ENCODE measurements at places on chromosomes 6 and 20.

GRCh38 chr6:166369782-166370181 lies 13.0 kb downstream of the MPC1 start:
- no peak for DNase-seq

DNA sequence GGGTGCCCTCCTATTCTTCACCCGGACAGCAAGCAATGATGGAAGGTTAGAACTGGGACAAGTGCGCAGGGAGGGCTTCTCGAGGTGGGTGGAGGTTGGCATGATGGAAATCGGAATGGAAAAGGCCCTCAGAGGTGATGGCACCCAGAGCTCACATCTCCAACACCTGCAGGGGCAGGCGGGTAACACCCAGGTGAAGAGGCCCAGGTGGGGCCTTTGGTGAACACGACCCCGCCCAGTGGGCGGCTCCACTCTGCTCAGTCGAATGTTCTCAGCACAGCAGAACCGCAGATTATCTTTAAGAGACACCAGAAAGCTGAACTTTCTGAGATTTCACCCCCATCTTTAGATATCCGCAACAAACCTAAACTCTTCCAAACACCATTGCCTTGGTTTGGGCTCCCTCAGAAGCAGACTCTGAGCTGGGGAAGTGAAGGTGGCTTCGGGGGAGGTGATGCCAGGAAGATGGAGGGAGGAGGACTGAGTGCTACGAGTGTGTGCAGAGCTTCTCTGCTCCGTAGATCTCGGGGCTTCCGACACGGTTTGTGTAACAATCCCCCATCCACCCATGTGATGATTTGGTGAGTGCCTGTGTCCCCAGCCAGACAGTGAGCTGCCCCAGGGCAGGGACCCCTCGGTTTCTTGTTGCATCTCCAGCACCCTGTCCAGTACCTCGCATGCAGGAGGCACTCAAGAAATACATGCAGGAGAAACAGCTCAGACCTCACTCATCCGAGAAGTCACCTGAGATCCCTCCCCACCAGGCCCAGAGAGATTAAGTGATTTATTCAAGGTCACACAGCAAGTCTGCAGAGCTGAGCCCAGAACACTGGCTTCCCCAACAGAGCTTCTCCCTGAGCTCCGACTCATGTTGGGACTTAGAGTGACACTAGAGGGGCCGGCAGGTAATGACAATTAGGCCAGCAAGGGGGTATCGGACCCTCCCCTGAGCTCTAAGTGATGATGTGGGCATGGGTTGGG lies 45.4 kb downstream of the BPIFB1 start:
- DNase-seq, result no peak

GRCh38 chr6:111626441-111626840 lies 20.8 kb upstream of the TRAF3IP2 start:
- DNase-seq, result no peak

- no peak for DNase-seq
These were observed 246.2 kb downstream of the HACE1 start for GRCh38 chr6:104613416-104614001.

DNA sequence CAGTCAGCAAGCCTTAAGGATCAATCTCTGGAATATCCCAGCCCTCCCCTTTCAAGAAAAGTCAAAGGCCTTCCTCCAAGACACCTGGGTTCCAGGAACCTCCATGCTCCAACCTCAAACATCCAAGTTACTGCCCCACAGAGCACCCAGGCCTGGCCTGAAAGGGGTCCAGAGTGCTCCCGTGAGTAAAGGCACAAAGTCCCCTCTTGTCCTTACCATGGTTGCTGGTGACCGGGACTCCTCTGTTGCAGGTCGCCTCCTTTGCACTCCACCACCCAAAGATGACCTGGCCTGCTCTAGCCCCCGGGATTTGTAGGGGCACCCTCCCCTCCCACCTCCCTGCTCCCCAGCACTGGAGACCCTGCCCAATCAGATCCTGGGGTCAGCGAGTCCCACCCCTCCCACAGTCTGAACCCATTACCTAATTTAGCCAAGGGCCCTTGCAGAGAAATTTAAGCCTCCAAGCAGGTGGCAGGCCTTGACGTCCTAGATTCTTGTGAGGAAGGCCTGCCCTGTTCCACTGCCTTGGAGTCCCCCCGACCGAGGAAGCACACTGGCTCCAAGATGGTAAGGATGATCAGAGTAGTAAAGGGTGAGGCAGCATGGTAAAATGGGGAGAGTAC lies at the start of gene TNNC2:
Gene TNNC2 (minus strand): TSS at position 283 of the 623 bp plus-strand sequence. CDS start 64 bp downstream, at position 219.
- no peak for DNase-seq

GRCh38 chr6:54971825-54972224 lies 125.3 kb downstream of the FAM83B start:
- DNase-seq, result no peak

GRCh38 chr6:31693535-31693934 lies 9.6 kb downstream of the ABHD16A start:
- DNase-seq, result no peak

GRCh38 chr6:11324453-11325015 lies 92.1 kb upstream of the NEDD9 start:
- no peak for DNase-seq

DNA sequence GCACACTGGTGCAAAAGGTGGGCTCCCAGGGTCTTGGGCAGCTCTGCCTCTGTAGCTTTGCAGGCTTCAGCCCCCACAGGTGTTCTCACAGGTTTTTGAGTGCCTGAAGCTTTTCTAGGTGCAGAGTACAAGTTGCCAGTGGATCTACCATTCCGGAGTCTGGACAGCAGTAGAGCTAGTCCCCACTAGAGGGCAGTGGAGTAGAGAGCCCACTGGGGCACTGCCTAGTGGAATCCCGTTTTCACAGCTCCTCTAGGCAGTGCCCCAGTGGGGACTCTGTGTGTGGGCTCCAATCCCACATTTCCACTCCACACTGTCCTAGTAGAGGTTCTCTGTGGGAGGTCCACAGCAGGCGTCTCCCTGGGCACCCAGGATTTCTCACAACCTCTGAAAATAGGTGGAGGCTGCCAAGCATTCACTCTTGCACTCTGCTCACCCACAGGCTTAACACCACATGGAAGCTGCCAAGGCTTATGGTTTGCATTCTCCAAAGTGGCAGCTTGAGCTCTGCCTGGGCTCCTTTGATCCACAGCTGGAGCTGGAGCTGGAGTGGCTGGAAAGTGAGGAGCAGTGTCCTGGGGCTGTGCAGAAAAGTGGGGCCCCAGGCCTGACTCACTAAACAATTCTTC lies 86.3 kb upstream of the PROKR2 start:
- DNase-seq, result no peak

DNA sequence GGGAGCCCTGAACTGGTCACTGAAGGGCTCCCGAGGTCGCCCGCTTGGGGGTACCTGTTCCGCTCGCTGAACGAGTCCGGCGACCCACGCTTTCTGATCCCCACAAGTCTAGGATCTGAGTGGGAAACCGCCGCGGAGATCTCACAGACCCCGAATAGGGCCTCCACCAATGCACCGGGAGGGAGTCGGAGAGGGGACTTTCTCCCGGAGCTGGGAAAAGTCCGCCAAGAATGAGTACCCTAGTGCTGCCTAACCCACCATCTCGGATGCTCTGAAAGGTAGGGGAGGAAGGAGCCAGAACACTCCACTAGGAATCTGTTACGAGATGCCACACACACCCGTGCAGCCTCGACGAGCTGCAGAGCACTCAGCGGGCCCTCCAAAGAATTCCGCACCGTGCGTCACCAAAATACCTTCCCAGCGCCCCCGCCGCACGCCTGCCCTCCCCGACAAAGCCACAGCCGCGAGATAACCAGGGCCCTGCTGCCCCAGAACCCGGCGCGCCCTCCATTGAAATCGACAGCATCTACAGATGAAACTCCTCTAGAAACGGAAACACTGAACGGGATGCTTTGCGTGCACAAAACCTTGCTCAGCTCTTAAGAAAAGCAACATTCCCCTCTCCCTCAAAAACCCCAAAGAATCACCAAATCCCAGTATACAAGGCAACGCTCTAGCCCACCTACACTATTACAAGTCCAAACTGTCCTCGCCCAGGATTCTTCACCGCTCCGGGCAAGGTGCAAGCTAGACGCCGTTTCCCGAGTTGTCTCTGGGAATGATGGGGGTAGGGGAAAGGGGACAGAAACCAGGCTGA lies 686 bp downstream of the COL12A1 start:
- no peak for DNase-seq

GRCh38 chr6:135667691-135668455 lies 170.3 kb upstream of the AHI1 start:
- DNase-seq, result no peak

- no peak for DNase-seq
These were observed 138.5 kb downstream of the UST start for GRCh38 chr6:148885136-148885865.

- DNase-seq, result no peak
These were observed 136.7 kb upstream of the RALGAPA2 start for GRCh38 chr20:20849161-20849560.

- no peak for DNase-seq
These were observed 41.3 kb downstream of the SYNJ2 start for GRCh38 chr6:158022749-158023596.

DNA sequence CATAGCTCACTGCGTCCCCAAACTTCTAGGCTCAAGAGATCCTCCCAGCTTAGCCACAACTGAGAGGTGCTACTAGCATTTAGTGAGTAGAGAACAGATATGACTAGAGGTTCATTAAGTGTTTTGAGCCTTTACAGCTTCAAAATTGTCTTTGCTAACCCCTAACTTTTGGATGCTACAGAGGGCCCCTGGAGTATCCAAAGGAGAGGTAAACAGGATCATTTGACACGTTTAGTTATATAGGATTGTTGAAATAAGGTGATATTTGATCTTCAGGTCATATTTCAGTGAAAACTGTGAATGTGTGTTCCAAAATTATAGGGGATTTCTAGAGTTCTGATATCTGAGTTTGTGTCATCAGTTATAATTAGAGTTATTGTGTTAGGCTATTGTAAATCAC lies 19.2 kb upstream of the HFE start:
- DNase-seq, result no peak

- DNase-seq, result no peak
These were observed 772.8 kb upstream of the MAN1A1 start for GRCh38 chr6:120122401-120122800.

- no peak for DNase-seq
These were observed 44.5 kb downstream of the SLC52A3 start for GRCh38 chr20:723756-724155.

- peak; percentile 1 for DNase-seq
These were observed 240.9 kb downstream of the PHACTR1 start for GRCh38 chr6:12957321-12958051.

DNA sequence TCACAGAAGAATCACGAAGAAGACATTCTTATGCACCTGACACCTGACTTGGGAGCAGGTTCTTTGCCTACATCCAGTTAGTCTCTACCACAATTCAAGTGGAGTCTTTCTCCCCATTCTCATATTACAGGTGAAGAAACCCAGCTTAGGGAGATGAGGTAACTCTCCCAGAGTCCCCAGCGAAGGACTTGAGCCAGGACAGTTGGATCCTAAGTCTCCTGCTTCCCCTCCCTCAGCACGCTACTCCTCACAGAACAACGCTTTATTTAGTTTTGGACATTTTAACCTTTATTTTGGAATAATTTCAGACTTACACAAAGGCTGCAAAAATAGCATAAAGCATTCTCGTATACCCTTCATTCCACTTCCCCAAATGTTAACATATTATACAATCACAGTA lies 824 bp upstream of the CSTL1 start:
- no peak for DNase-seq

- no peak for DNase-seq
These were observed 195.2 kb downstream of the CENPW start for GRCh38 chr6:126535138-126535537.

DNA sequence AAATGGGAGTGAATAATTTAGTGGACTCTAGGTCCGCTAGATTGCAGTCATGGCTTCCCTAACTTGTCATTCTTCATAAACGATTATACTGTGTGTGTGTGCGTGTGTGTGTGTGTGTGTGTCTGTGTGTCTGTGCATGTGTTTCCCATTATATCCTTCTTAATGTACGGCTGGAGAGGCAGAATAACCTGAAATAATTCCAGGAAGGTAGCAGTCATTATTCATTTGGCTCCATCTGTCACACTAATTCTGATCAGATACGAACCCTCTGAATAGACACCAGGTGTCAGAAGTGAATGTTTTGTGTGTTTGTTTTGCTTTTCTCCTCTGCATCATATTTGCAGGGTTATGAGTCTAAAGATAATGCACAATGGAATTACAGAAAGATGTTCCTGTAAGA lies 372.9 kb downstream of the DOK5 start:
- no peak for DNase-seq

GRCh38 chr20:50038574-50038991 lies 55.8 kb downstream of the SNAI1 start:
- DNase-seq, result no peak

GRCh38 chr20:13286607-13287006 lies 65.5 kb downstream of the ISM1 start:
- no peak for DNase-seq

GRCh38 chr20:1154226-1154625 lies 30.6 kb downstream of the TMEM74B start:
- no peak for DNase-seq

GRCh38 chr20:59515013-59515905 lies 89.1 kb upstream of the PHACTR3 start:
- no peak for DNase-seq

DNA sequence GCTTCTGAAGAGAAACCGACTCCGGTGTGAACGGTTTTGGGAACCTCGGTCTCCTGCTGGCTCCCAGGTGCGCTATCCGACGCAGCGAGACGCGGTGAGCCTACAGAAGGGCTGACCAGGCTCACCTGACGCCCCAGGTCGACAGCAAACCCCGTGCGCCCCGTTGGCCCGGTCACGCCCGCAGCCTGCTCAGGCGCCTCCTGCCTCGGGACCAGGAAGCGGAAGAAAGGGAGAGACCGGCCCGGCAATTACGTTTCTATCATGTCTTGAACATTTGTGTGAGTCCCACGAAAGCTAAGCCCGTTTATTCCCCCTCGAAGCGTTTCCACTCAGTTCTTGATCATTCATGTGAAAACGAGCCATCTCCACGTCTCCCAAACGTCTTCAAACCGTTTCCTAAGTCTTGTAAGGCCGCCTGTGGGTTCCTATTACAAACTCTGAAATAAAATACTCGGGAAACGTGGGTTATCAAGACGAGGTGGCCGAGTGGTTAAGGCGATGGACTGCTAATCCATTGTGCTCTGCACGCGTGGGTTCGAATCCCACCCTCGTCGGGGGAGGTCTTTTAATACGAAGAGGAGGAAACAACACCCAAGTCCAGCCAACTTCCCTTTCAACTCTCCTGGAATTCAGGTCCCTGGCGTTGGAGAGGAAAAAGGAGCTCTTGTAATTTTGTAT lies 150.5 kb upstream of the PRSS16 start:
- DNase-seq, result peak; percentile 3

- no peak for DNase-seq
These were observed 462.4 kb upstream of the NRSN1 start for GRCh38 chr6:23663652-23664051.

DNA sequence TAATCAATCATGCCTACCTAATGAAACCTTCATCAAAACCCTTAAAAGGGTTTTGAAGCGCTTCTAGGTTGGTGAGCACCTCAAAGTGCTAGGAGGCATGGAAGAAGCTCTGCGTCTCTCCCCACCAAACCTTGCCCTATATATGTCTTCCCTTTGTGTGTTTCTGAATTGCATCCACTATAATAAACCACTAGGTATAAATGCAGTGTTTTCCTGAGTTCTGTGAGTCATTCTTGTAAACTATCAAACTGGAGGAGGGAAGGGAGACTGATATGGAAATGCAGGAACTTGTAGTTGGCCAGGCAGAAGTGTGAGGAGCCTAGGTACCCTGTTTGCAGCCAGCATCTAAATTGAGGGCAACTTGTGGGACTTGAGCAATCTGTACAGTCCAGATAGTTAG lies 698.8 kb downstream of the DOK5 start:
- DNase-seq, result no peak
